ENCODE measurements at places on chromosomes 1 and 21. TPM values are rescaled to one million over a fixed set of nuclear protein-coding genes. Genes with fewer than 3 reads are reported as not detected.

HSF2BP gene
- 0.45 TPM for total RNA-seq

CAPN8 gene
- not detected for total RNA-seq

DNAJC11 gene
- total RNA-seq, result 25.2 TPM

KRTAP7-1 gene
- not detected for total RNA-seq

F13B gene
- not detected for total RNA-seq

DISP3 gene
- not detected for total RNA-seq

PROK1 gene
- not detected for total RNA-seq

FMO1 gene
- total RNA-seq, result 1.2 TPM

AGT gene
- total RNA-seq, result 0.17 TPM

THEM5 gene
- not detected for total RNA-seq

TSPEAR gene
- total RNA-seq, result not detected

EXOC8 gene
- total RNA-seq, result 5.5 TPM

MAEL gene
- not detected for total RNA-seq

RPE65 gene
- total RNA-seq, result not detected

ZBTB8B gene
- total RNA-seq, result not detected

PLEKHO1 gene
- 52.3 TPM for total RNA-seq

DIO1 gene
- not detected for total RNA-seq

GBP7 gene
- total RNA-seq, result not detected

CACNA1S gene
- total RNA-seq, result not detected

DMRTA2 gene
- not detected for total RNA-seq

INAVA gene
- 0.34 TPM for total RNA-seq

ADCY10 gene
- total RNA-seq, result not detected

LCE1B gene
- total RNA-seq, result not detected

OR6N1 gene
- not detected for total RNA-seq

SUSD4 gene
- total RNA-seq, result 1.2 TPM

EPHB2 gene
- total RNA-seq, result 12.4 TPM

Data from bronchus fibroblast of lung (primary cell).